HuH-7 (cell line): ENCODE measurements at places on chromosomes 7 and 10.

DNA sequence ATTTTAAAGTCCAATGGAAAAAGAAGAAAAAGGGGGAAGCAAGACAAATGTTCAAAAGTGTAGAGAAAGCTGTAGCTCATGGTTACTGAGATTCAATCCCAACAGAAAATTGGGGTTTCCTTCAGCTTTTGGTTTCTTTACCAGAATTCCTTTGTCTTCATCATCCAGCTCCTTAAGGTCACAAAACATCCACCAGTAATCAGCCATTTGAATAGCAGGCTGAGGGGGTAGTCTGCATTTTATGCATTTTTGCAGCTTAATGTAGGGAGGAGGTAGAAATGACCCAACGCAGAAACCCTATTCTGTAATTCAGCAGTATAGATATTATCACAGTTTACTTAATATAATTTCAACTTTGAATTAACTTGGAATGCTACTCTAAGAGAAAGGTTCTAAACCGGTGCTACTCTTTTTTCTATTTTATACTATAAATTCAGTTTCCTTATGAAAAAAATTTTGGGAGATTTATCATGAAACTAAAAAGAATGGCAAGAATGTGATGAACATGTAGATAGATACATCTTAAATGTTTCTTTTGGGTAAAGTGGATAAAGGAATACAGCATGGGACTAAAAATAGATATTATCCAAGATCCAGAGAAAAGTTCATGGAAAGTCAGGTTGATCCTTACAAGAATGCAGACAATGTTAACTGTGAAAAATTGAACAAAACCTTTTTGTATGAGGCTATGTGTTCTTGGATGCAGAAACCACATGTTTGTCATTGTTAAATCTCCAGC is 596.9 kb downstream of the PHTF2 start:
- DNase-seq: no peak

DNA sequence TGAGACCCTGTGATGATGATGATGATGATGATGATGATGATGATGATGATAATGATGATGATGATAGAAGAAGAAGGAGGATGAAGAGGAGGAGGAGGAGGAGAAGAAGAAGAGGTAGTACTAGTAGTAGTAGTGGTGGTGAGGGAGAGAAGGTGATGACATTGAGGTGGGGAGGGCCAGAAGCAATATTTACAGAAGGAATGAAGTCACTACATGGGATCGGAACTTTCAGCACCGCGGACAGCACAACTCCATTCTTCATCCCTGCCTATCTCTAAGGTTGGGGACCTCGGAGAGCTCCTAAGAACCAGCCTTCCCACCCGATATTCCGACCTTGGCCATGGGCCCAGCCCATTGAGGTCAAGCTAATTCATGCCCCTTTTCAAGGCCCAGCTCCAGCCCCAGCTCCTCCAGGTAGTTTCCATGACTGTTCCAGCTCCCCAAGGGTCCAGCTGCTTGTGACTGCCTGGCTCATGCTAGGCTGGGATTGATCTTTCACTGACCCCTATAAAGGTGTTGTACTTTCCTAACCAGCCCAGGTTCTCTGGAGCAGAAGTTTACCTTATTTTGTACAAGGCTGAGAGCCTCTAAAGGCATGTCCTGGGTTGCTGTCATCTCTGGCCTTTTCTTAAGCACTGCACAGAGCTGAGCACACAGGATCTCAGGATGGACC is 10.3 kb downstream of the CRHR2 start:
- peak; percentile 85 for DNase-seq

GRCh38 chr7:31043051-31043471 is 9.0 kb upstream of the ADCYAP1R1 start:
- no peak for DNase-seq

GRCh38 chr10:1942478-1942877 is 205.2 kb upstream of the ADARB2 start:
- no peak for DNase-seq

- no peak for DNase-seq
Observed at GRCh38 chr10:79431428-79431827, 14.0 kb downstream of the ZCCHC24 start.

GRCh38 chr7:98323597-98324322 is 42.3 kb downstream of the BRI3 start:
- no peak for DNase-seq

DNA sequence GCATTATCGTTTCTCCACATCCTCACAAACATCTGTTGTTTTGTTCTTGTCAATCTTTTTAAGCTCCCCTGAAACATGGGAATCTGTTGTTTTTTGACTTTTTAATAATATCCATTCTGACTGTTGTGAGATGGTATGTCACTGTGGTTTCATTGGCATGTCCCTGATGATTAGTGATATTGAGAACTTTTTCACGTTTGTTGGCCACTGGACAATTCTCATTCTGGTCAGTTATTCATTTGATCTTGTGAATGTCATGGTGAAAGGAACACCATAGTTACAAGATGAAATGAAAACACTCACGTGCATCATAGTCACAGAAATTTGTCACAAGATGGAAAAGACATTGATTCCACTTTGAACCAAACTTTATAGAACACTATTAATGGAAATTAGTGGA is 20.5 kb upstream of the SGCE start:
- no peak for DNase-seq

- DNase-seq: no peak
Observed at GRCh38 chr7:132793474-132793873, 217.2 kb upstream of the PLXNA4 start.

- no peak for DNase-seq
Observed at GRCh38 chr10:63634488-63635065, 113.4 kb downstream of the REEP3 start.

DNA sequence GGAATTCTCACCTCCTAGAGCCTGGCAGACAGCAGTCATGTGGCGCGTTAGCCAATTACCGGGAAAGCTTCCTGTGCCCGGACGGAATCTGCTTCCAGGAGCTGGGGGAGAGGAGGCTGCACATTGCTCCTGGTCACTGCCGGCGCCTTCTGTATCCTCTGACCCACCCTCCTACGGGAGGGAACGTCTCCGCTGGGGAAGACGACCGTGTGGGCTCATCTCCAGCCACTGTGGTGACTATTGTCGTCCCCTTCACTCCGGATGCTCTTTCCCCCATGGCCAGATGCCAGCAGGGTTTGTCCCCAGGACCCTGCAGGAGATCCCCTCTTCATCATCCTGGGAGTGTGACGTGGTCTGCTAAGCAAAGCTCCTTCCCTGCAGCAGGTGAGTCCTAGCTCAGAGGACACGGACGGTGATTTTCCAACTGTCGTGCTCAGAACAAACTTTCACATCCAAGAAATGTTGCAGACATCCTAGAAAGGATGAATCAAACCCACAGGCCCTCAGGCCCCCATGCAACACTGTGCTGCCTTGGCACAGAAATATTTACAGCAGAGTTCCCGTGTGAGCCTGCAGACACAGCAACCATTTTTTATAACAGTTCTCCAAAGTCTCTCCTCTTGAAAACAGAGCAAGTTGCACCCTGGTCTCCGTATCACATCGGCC is 29.6 kb upstream of the FAM20C start:
- no peak for DNase-seq
